ENCODE measurements at places on chromosomes 4 and X.

DNA sequence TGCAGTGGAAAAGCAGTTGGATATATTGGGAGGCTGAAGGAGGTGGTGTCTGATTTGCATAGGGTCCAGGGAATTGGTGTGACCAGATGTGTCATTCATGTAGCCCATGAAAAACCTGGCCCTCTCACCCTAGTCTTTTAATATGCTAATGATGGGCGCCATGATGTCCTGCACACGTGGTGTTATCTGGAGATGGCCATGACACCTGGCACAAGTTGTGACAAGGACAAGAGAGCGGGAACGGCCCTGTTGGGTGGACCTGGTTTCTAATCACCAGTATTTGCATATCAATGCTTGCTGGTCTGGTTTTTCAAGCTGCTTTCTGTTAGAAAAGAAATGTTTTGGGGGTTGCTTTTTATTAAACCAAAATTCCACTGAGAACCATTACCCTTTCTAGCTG is 87.4 kb downstream of the ZXDA start:
- no peak for DNase-seq

DNA sequence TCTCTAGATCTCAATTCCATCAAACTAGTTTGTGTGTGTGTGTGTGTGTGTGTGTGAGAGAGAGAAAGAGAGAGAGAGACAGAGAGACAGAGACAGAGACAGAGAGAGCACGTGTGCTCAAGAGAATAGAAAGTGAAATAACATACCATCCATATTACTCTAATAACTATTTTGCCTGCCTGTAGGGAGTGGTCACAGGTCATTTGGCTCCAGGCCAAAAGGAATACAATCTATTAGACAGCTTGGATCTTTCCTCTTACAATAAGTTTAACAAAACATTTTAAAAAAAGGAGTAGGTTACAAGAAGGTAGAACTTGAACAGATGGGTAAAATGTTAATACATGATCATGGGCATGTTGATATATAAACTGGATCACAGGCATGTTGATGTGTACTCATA is 76.2 kb downstream of the COL4A6 start:
- no peak for DNase-seq

GRCh38 chrX:15098505-15098904 is 171.4 kb downstream of the ASB9 start:
- no peak for DNase-seq

DNA sequence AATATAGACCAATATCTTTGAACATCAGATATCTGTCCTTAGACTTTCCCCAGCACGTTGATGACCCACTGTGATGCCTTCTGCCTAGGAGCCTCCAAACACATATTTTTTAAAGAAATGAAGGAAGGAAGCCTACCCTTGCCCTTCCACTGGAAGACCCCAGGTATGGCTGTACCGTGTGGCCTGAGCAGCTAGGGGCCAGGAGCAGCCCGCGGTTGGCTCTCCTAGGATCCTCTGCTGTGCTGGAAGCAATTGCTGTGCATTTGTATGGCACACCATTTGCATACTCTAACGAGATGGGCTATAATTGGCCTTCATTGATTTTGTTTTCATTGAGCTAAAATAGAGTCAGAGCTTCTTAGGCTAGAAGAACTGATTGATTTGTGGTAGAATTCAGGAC is 128.8 kb downstream of the GPAT3 start:
- no peak for DNase-seq

- no peak for DNase-seq
Measured at GRCh38 chr4:2261853-2262144, at the start of gene MXD4. MXD4 (minus strand) TSS chr4:2262109; CDS start chr4:2261980, 129 bp downstream.

- DNase-seq: no peak
Measured at GRCh38 chrX:149699761-149700160, 12.1 kb upstream of the MAGEA11 start.

GRCh38 chr4:113534711-113535110 is 226.8 kb downstream of the CAMK2D start:
- no peak for DNase-seq

Measured in stimulated activated CD8-positive, alpha-beta memory T cell treated with anti-CD3 and anti-CD28 coated beads, Interleukin-4, amount 100 ng/mL, for 48 hours (primary cell).